ENCODE measurements at places on chromosomes 6 and 20.
A peak's percentile ranks its signal among the peaks of the same experiment; 100 is the strongest.

GRCh38 chr6:31791324-31792089, 4.0 kb downstream of the VARS1 start:
- DNase-seq, result peak; percentile 82

- DNase-seq, result peak; percentile 17
Measured at GRCh38 chr6:74343804-74344203, 647.8 kb downstream of the CD109 start.

GRCh38 chr6:90351696-90352095, 55.1 kb upstream of the BACH2 start:
- DNase-seq, result no peak

DNA sequence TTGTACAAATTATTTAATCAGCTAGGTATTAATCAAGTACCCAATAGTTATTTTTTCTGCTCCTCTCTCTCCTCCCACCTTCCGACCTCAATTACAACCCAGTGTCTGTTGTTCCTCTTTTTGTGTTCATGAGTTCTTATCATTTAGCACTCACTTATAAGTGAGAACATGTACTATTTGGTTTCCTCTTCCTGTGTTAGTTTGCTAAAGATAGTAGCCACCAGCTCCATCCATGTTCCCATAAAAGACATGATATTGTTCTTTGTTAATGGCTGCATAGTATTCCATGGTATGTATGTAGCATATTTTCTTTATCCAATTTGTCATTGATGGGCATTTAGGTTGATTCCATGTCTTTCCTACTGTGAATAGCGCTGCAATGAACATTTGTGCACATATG, 652.8 kb upstream of the CITED2 start:
- no peak for DNase-seq

DNA sequence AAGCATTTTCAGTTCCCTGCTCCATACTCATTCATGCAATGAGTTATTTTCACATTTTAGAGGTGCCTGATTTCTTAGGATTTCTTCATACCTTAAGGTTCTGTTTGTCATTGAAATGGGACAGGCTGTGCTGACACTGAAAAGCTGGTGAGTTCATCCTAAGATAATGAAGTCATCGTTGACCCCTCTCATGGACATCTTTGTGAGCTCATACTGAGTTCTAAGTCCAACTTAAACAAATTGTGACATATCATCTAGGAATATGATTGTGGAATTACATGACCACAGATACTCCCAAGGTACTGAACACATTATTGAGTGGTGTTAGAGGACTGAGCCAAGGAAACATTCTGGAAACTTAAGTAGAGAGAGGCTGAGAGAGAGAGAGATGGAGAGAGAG, 224.8 kb upstream of the JAG1 start:
- DNase-seq, result no peak

- DNase-seq, result peak; percentile 81
Measured at GRCh38 chr6:33702345-33702977, 9.0 kb downstream of the UQCC2 start.

DNA sequence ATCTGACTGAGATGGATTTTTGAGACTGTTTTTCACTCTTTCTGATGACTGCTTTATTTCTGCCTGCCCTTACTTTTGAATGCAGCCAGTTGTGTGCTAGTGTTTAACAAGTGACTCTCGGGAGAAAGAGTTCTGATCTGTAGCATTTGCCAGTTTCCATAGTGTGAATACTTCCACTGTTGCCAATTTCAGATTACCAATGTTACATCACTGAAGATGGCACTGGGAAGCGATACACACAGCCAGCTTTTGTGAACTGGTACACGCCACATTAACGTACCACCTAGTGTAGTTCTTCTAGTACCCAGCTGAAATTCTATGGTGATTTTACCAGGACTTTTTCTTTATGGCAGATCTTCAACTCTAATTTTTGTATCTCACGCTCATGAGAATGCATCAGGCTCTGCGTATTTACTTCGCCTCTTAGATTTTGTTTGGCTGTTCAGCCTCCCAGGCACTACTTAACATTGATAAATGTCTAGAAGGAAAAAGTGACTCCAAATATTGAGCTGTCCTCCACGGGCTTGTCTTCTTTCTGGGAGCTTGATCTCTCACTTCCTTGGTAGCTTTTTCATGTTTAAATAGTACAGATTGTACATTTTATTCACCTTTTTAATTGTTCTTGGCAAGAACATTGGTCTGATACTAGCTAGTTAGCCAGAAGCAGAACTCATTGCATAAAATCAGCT, 521.6 kb upstream of the SOX4 start:
- no peak for DNase-seq

Measured in GM03348 (cell line).